NCI-H748 treated with DMSO at 0.1 percent for 48 hours (cell line): ENCODE measurements at places on chromosomes 12 and 14.

DNA sequence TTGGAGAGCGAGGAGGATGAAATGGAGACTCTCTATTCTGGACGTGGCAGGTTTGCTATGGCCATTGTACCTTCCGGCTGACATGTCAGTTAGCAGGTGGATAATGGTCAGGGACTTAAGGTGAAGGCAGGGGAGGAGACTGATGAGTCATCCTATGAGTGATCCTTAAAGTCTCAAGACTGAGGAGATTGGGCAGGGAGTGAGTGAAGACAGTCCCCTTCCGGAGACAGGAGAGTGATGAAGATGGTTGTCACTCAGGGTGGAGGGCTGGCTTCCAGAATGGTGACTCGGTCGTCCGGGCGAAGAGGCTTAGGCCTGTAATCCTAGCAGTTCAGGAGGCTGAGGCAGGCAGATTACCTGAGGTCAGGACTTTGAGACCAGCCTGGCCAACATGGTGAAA, 49.8 kb upstream of the CCDC63 start:
- no peak for DNase-seq

DNA sequence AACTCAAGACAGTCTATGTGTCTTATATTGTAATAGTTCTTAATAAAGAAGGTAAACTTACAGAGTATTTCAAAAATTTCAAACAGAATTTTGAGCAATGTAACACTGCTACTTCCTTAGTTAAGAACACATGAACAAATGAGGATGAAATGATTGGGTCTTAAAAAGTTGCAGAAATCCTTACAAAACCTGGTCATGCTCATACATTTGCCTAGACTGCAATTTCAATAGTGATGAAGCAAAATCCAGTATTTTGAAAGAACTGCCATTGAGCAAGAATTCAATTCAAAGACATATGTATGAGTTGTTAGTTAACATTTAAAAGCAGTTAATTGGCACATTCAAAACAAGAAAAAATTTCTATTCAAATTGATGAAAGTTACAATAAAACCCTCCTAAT, 17.8 kb upstream of the HIF1A start:
- DNase-seq = no peak

GRCh38 chr12:6960593-6961277, 9.6 kb downstream of the PTPN6 start:
- DNase-seq = no peak

- no peak for DNase-seq
Observed at GRCh38 chr12:14714437-14714836, 18.0 kb upstream of the GUCY2C start.

DNA sequence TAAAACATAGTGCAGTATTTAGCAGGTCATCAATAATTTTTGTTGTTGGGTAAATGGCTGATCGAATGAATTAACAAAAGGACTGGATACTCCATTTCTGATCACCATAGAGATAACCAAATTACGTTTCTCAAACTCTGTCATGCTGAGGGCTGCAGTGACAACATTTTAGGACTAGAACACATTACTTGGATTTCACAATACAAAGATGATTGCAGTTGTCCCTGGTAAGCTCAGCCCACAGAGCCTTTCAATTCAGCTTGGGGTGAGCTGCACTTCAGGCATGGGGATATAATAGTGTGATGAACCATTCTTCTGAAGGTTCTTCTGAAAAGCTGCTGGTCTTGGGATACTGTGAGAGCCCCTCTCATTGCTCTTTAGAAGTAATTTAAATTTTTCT, 74.3 kb downstream of the FAR2 start:
- no peak for DNase-seq

GRCh38 chr12:124568431-124569374, 1.3 kb upstream of the NCOR2 start:
- DNase-seq = no peak

- DNase-seq = peak; percentile 77
Observed at GRCh38 chr12:39443081-39443928, at the start of gene KIF21A. Gene KIF21A (minus strand): TSS chr12:39443120. CDS start chr12:39442970, 150 bp downstream.

GRCh38 chr12:69331519-69331908, 16.7 kb upstream of the LYZ start:
- no peak for DNase-seq

- DNase-seq = no peak
Observed at GRCh38 chr12:71164166-71164565, 6.4 kb upstream of the TSPAN8 start.

DNA sequence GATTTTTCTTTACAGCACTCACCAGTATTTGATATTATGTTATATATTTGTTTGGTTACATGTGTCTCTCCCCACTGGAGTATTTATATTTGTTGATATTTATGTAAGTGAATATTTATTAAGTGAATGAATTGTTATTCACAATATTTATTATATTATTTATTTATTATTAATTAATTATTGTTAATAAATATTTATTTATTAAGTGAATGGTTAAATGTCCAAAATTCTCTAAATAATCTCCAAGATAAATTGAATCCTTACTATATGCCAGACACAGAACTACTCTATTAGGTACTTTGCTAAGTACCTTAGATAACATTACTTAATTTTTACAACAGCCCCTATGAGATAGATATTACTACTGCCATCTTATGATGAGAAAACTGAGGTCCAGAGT, 10.2 kb upstream of the CRY1 start:
- no peak for DNase-seq

GRCh38 chr12:74250891-74251290, 286.7 kb upstream of the ATXN7L3B start:
- DNase-seq = no peak

GRCh38 chr12:112904571-112904970, 2.2 kb upstream of the OAS1 start:
- no peak for DNase-seq

DNA sequence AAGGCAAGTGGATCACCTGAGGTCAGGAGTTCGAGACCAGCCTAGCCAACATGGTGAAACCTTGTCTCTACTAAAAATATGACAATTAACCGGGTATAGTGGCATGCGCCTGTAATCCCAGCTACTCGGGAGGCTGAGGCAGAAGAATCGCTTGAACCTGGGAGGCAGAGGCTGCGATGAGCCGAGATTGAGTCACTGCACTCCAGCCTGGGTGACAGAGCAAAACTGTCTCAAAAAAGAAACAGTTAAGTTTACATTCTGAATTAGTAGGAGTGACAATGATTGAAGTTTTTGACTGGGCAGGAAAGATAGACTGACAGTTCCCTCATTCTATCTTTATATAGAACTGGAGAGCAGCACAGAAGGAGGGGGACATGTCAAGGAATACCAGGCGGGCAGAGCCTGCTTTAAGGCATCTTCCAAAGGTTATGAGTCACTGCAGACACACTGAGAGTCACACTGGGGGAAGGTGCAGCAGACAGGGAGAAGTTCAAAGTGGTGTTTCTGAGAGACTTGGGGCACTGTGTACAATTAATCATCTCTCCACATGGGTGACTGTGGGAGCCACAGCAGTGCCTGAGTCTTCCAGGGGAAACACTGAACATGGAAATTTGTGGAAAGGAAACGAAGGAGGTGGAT, 42.8 kb upstream of the RNASE3 start:
- DNase-seq = no peak

GRCh38 chr14:94771158-94771905, 1.4 kb upstream of the GSC start:
- DNase-seq = no peak

GRCh38 chr12:127126260-127126628, 1140.7 kb upstream of the TMEM132C start:
- DNase-seq = no peak

- no peak for DNase-seq
Observed at GRCh38 chr12:57889500-57889989, 43.0 kb upstream of the CTDSP2 start.

- no peak for DNase-seq
Observed at GRCh38 chr12:131776237-131776889, 51.8 kb upstream of the MMP17 start.

GRCh38 chr14:81398196-81398891, 1.8 kb downstream of the STON2 start:
- DNase-seq = no peak

- DNase-seq = peak; percentile 22
Observed at GRCh38 chr12:95790033-95790916, at the start of gene NTN4. Gene NTN4 (minus strand): TSS chr12:95790764. CDS start chr12:95790309, 455 bp downstream.

DNA sequence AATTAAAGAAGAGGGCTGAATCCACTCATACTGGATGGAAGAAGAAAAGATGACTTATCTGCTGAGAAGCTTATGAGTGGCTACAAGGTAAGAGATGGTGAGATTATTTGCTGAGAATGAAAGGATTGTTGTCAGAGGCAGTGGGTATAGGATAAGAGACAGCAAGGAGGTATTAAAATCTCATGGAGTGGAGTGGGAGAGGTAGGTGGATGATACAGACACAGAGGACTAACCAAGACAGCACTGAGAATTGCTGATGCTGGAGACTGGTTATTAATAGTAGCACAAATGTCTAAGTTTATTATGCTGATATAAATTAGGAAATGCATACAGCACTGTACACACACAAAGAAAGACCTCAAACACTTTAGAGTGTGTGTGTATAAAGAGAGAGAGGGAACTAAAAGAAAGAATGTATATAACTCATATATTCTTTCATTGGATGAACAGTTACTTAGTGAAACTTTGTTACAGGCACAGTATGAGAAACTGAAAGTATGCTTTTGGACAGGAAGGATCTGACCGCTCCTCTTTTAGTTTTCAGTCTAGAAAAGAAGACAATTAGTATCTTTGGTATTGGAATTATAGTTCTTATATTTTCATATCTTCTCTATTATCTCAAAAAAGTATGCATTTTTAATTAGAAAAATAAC, 543.1 kb downstream of the LRFN5 start:
- no peak for DNase-seq

- DNase-seq = no peak
Observed at GRCh38 chr12:133026996-133027395, 10.3 kb upstream of the ZNF84 start.

DNA sequence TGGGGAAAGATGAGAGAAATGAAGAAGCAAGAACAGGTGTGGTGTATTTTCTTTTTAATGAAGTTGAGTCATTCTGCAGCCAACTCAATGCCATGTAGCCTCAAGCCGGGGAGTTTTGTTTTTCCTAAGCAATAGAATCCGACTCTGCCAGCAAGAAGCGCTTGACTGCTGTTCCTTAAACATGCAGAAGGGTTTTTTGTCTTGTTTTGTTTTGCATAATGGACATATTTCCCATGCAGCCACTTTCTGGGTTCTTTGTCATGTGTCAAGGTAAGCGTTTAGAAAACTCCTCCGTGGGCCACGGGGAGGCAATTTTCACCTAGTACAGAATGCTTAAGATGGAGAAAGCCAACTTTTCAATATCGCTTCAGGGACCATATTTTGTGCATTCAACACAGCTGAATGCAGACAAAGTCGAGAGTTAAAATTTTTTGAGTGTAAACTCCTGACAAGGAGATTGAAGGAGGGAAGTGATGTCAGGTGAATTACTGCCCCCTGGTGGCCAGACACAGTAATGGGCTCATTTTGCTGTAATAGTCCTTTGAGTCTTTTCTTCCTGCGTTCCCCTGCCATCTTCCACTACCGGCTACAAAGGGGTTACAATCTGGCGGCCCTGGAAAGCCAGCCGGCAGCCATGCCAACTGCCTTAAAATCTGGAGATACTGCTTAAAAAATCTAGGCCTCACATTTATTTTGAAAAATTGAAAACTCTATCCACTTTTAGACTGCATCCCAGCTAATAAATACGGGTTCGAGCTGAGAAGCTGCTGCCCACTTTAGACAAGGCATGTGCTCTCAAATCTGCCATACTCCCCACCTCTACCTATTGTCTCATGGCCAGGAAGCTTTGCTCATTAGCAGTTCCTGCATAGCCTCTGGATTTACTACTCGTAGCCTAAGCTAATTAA, 3.2 kb upstream of the FICD start:
- peak; percentile 68 for DNase-seq

DNA sequence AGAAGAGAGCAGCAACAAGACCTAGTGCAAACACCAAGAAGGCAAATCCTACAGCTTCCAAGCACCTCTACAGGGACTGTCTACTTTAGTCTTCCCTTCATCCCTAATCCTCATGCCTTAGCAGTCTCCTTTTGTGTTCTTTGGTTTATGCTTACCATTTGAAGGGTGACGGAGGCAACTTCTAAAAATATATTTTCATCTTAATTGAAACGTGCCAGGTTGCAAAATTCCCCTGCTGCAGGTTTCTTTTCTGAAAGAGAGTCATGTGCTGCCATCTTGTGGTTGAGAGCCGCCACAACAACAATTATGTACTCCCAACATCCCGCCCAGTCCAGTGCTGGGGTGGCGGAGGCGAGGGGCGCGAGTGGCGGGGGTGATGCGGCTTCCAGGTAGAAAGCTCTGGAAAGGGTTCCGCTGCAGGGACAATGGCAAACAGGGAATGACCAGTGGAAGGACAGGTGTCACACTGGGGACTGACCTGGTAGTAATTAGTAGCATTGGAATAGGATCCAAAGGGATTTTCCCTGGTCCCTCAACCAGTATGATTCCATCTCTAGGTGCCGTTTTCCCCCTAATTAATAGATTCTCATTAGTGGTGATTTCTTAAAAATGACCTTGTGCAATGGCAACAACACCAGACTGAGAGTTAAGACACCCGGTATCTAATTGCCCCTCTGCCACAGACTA, 80.3 kb upstream of the GNG2 start:
- DNase-seq = peak; percentile 59

- peak; percentile 19 for DNase-seq
Observed at GRCh38 chr12:116236148-116236731, 41.3 kb downstream of the MED13L start.

DNA sequence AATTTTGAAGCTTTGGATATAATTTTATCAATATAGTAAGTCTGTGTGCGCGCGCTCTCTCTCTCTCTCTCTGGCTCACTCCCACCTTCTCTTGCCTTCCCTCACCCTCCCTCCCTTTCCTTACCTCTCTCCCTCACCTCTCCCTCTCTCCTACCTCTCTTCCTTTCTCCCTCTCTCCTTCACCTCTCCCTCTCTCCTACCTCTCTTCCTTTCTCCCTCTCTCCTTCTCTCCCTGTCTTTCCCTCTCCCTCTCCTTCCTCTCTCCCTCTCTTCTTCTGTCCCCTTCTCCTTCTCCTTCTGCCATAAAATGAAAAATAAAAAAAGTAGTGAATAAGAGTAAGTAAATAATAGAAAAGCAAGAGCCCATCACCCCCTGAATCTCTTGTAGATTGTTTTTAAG, 9.0 kb upstream of the NUDT4 start:
- DNase-seq = no peak

- no peak for DNase-seq
Observed at GRCh38 chr14:101035466-101036225, 132.1 kb upstream of the RTL1 start.

DNA sequence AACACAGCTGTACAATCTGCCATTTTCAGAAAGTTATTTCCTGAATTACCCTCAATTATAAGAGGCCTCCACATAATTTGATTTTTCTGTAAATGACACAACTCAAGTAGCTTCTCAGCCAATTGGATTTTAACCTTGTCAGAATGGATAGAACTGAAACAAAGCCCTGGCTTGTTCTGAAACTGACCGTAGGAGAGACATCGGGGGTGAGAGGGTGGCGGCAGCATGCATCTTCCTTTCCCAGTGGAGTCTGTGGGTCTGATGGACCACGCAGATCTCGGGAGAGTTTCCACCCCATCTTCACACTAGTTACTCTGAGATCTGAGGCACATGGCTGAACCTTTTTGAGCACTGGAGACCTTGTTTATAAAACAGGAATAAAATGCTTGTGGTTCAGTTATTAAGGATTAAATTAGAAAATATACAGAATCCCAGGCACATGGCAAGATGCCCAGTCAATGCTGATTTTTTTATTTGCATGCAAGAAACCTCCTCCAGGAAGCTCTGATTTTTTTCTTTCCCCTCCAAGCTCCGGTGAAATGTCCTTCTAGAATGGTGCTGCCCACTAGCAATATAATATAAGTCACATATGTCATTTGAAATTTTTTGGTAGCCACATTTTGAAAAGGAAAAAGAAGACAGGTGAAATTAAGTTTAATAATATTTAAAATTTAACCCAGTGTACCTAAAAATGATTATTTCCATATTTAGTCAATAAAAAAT, 153.9 kb downstream of the CHST11 start:
- no peak for DNase-seq

- no peak for DNase-seq
Observed at GRCh38 chr12:125503128-125503527, 437.9 kb downstream of the AACS start.
